Suprapubic skin (tissue), 4 donors: ENCODE measurements at places on chromosomes 5 and 9.

GRCh38 chr9:129908906-129909305 is 73.6 kb downstream of the USP20 start:
- DNase-seq: no peak

DNA sequence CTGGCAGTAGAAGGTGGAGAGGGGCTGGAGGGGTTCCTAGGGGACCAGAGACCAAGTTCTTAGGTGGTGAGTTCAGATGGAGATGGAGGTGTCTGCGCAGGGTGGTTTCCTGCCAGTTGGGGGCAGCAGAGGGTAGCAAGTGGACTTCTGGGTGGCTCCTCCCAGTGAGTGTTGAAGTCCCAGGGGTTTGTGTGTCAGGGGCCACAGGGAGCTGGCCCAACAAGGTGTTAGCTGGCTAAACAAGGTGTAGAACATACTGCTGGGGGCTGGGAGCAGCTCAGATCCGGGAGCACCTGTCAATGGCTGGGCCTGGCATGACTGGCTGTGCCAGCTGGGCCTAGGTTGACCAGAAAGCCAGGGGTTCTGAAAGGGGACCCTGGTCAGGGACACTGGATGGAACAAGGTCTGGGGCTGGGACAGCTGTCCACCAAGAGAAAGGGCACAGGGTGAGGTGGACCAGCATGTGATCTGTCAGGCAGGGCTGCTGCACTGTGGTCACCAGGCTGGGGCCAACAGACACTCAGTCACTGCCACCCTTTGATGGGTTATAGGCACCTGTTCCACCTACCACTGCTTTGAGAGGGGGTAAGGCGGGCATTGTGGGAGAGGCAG is 35.6 kb downstream of the DAB2IP start:
- no peak for DNase-seq

DNA sequence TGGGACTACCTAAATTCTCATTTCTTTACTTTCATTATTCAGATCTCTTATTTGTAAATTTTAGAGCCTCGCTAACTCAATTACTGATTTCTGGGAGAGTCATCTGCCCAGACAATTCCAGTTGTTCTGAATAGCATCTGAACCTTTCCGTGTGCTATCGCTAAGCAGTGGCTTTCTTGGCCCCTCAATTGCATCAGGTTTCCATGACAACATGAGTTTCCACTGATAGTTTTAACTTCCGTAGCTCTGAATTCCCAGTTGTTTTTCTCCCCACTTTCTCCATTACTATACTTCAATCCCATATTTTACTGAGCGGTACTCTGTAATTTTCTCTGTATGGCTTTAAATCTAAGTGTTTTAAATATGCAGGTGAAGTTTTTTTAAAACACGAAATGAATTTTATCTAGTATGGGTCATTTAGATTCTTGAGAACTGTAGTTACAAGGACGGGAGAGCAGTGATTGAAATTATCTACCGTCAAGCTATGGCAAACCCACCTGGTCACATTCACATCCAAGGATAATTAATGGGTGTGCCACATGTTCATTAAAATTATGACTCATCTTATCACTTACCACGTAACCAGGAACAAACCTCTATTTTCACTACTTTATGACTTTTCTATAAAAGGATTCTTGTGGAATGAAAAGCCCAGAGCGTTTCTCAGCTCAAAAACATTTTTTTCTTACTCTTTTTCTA is 223.5 kb upstream of the PCSK5 start:
- DNase-seq: no peak

GRCh38 chr5:105968981-105969380 is 1701.8 kb downstream of the EFNA5 start:
- no peak for DNase-seq

DNA sequence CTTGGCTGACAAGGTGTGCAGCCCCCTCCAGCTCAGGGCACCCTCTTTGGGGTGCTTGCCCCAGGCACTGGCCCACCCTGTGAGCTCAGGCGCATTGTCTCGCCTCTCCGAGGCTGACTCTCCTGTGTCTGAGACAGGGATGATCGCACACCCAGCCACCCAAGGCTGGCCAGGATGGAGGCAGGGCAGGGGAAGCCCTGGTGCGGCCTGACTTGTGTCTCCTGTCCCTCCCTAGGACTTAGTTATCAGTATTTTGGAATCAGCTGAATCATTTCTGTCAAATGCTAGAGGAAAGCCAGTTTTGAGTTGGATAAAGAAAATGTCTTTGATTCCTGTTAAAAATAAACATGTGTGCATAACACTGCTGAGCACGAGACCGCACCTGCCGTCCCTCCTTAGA is 2.5 kb upstream of the DBH start:
- no peak for DNase-seq

GRCh38 chr9:16309469-16310271 is 560.8 kb downstream of the BNC2 start:
- no peak for DNase-seq

GRCh38 chr5:65199993-65200675 is 281.6 kb downstream of the ADAMTS6 start:
- DNase-seq: no peak

DNA sequence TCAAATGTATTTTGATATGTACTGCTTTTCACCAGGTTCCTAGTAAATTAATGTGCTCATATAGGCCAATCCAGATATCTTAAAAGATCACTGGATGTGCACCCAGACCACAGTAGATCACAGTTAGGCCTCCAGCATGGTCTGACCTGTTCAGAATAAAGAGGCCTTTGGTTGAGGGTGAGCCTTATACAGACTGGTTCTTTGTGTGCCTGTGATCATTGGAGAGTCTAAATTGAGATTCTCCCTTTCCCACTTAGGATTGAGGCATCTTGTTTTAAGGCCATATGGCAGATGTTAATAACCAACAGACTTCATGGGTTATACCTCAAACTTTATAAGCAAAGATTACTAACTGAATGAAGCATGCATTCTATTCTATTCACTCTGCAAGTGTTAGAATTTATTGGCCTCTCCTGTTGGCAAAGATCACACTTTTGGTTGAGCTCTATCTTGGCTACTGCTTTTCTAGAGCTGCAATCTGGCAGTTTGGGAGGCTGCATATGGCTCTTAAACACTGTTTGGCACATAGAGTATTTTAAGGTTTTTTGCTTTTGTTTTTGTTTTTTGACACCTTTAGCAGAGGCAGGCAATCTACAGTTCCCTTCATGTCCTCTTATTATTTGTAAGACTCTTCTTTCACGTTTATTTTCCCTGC is 8.5 kb downstream of the CHSY3 start:
- DNase-seq: no peak

GRCh38 chr5:53335115-53335514 is 145.3 kb upstream of the FST start:
- DNase-seq: no peak

GRCh38 chr5:135705941-135706466 is 127.2 kb upstream of the CXCL14 start:
- DNase-seq: no peak

DNA sequence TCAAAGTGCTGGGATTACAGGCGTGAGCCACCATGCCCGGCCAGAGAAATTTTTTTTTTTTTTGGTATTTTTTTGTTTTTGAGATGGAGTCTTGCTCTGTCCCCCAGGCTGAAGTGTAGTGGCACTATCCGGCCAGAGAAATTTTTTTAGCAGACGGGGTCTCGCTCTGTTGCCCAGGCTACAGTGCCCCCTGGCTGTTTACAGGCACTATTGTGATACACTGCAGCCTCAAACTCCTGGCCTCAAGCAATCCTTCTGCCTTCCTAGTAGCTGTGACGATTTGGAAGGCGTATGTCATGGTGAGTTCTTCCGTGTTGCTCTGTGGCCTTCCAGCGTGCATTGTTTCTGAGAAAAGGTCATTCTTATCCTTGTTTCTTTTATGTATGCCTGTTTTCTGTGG is 47.5 kb downstream of the CNOT6 start:
- no peak for DNase-seq

- DNase-seq: no peak
Observed at GRCh38 chr9:137369911-137370764, 52.8 kb downstream of the EXD3 start.

DNA sequence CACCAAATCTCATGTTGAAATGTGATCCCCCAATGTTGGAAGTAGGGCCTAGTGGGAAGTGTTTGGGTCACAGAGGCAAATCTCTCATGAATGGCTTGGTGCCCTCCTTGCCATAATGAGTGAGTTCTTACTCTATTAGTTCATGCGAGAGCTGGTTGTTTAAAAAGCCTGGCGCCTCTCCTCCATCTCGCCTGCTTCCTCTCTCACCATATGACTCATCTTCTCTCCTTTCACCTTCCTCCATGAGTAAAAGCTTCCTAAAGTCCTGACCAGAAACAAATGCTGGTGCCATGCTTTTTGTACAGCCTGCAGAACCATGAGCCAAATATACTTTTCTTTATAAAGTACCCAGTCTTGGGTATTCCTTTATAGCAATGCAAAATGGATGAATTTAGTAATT is 20.9 kb upstream of the ARHGAP26 start:
- DNase-seq: no peak
